CD4-positive, alpha-beta T cell treated with Interleukin-2 at 100 ng/mL for 4 hours (primary cell): ENCODE measurements at places on chromosomes 12 and 14.

DNA sequence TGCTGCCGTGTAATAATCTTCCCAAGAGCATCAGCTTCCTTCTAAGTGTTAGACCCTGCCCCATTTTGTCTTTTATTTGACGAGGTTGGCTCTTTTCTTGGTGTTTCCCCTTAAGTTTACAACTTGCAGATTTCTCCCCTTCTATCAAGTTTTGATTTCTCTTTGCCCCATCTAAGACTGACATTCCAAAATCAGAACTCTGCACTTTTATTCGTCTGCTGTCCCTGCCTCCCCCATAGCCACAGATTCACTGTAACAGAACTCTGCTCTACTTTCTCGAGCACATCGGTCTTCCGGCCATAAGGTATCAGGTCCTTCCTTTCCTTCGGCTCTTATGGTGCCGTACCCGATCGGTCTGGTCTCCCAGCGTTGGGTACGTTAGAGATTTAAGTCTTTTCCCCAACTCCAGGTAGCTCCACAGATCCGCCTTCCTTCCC is 563 bp downstream of the DCP1B start:
- peak; percentile 37 for DNase-seq

DNA sequence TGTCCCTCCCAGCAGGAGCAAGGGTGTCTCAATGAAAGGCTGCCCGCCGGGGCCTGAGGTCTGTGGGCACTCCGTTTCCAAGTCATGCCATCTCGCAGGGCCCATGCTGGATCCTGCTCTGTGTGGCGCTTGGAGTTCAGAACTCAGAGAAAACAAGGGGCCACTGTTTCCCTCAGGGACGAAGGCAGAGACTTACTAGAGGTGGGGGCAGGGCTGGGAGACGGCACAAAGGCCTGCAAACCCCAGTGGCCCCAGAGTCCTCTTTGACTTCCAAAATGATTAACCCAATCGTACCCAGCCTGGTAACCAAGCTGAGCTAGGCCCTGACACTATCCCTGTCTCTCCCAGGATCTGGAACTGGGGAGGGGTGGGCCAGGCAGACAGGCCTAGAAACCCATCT is 95.8 kb downstream of the ITPK1 start:
- DNase-seq: no peak

DNA sequence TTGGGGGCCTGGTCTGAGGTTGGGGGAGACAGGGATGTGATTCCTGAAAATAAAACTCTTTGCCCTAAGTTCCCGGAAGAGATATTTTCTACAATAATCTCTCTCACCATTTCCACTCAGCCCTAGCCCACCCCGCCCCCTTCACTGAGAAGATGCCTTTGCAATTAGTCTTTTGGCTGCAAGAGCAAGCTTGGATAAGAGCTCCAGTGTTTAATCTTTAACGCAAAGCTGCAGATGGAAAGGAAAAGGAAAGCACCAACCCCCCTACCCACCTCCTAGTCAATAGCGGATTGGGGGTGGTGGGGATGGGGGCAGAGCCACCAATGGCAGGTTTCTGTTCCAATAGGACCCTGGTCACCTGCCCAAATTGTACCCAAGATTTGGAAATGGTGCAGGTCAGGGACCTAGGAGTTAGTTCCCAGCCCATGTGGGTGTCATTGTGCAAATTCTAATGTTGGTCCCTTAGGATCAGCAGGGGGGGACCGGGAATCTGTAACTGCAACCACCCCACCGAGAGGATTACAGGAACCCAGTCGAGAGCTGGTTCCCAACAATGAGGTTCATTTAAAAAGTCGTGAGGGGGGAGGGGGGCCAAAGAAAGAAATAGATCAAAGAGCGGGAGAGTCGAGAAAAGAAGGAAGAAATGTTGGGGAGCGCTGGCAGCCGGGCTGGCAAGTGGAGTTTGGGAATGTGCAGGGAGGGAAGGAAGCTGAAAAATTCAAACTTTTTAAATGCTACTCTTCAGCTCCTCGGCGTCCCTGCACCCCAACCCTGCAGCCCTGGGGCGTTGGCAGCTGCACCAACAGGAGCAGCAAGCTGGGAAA is 1.6 kb downstream of the ZFP36L1 start:
- no peak for DNase-seq

DNA sequence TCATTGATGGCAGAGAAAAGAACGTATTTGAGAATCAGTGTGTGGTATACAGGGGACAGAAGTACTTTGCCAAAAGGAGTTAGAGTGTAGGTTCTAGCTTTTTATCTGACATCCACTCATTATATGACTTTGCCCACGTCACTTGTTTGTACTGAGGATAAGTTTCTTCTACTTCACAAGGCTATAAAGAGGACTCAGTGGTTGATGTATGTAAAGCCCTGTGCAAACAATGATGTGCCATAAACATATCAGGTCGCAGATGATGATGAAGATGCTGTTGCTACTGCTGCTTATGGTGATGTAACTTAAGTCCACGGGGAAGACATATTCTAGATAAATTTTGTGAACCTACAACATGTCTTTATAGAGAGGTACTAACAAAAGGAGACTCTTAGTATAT is 66.3 kb downstream of the TRHDE start:
- no peak for DNase-seq

DNA sequence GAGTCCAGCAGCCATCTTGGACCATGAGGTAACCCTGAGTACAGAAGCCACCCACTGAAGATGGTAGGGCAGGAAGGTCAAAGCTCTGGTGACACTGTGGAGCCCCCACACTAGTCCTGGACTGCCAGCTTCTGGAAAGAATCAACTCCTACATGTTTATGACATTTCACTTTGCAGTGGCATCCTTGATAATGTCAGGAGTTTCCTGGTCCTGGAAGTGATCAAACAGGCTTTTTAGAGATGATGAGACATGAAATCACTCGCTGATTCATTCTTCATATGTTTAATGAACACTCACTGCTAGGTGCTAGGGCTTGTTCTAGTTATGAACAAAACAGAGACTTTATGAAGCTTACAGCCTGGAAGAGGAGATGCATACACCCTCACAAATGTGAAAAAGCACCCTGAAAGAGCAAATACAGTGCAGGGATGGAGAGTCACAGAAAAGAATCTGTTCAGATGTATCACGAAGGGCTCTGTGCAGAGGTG is 15.8 kb upstream of the HNF1A start:
- DNase-seq: no peak

DNA sequence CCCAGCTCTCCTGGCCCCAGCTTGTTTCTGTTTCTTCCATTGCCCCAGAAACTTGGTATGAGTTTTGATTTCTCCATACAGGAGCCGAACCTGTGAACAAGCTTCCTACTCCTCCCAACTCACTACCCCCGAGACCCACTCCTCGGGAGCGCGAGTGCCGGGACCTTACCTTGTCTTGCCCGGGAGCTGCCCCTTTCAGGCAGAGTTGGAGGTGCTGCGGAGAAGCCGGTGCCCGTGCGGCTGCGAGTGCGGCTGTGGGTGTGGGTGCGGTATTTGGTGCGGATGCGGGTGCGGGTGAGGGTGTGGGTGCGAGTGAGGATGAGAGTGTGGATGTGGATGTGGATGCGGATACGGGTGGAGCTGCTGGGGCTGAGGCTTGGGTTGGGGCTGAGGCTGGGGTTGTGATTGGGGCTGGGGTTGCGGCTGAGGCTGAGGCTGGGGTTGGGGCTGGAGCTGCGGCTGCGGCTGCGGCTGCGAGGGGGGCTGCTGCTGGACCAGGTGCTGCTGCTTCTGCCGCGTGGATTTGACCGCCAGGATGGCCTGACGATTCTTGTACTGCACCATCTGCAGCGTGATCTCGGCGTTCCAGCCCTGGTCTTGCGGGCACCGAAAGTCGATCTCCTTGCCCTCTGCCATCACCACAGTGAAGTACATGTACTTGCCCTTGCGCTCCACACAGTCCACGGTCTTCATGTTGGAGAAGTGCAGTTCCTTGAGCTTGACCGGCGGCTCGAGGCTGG is 1.1 kb downstream of the PHLDA1 start:
- DNase-seq: peak; percentile 62
